ENCODE measurements at places on chromosomes 16 and 17. TPM values are rescaled to one million over a fixed set of nuclear protein-coding genes. Genes with fewer than 3 reads are reported as not detected.

The ZFHX3 gene
- 14.2 TPM for total RNA-seq

The TNRC6C gene
- 0.52 TPM for total RNA-seq

The VAMP2 gene
- 6.2 TPM for total RNA-seq

The TEDC2 gene
- total RNA-seq = 6.3 TPM

The ELMO3 gene
- total RNA-seq = 20.1 TPM

The WFDC1 gene
- 0.05 TPM for total RNA-seq

The UBALD2 gene
- 2.9 TPM for total RNA-seq

The KRT25 gene
- total RNA-seq = not detected

The HS3ST3A1 gene
- 5.7 TPM for total RNA-seq

The KRTAP4-5 gene
- not detected for total RNA-seq

The TLCD3B gene
- total RNA-seq = not detected

The MT1A gene
- 0.89 TPM for total RNA-seq

The KRTAP4-6 gene
- total RNA-seq = not detected

The GPR179 gene
- under 0.01 TPM for total RNA-seq

The TSNAXIP1 gene
- 4.8 TPM for total RNA-seq

The ABCA6 gene
- not detected for total RNA-seq

The SGCA gene
- total RNA-seq = not detected

The TBC1D3H gene
- total RNA-seq = not detected

The CD300E gene
- not detected for total RNA-seq

The METTL22 gene
- 16.5 TPM for total RNA-seq

The ZNF385C gene
- 0.10 TPM for total RNA-seq

The OR1E2 gene
- total RNA-seq = not detected

The CD300LB gene
- not detected for total RNA-seq

The NPIPA2 gene
- 0.25 TPM for total RNA-seq

The SRL gene
- not detected for total RNA-seq

The CMTM2 gene
- not detected for total RNA-seq

The TPPP3 gene
- total RNA-seq = 0.10 TPM

The GOSR1 gene
- 83.4 TPM for total RNA-seq

The NOD2 gene
- 0.10 TPM for total RNA-seq

The SPATA22 gene
- 0.35 TPM for total RNA-seq

The SPIRE2 gene
- total RNA-seq = 1.4 TPM

The KCNAB3 gene
- not detected for total RNA-seq

The ATP2A1 gene
- total RNA-seq = 0.10 TPM

The SMIM5 gene
- total RNA-seq = 0.20 TPM

The NPIPA3 gene
- total RNA-seq = not detected

The NPIPB9 gene
- total RNA-seq = 4.5 TPM

Measured in renal cortical epithelial cell (primary cell).